ENCODE measurements at places on chromosomes 16 and 17.

DNA sequence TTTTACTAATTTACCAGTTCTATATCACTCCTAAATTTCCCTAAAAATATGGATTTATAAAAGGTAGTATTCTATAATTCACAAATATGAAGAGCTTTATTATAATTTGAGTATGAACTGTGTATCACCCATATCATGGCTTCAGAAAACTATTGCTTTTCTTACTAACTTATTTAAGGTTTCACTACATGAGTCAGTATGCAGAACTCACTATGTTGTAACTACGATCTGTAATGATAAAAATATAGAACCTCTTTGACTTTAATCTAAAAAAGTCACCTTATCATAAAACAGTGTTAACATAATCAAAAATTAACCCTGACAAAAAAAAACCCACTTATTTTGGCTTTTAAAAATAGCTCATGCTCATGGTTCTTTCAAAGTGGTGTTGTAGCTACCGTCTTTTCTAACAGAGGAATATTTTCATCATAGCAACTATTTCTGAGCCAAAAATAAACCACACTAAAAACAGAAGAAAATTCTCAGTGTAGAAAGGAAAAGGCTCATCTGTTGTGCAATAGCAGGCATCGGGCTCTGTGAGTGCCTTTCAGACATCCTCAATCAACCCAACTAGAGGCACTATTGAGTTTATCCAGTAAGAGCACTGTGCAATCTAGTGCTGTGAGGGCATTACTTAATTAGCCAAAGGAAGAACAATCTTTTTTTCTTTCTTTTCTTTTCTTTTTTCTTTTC is 42.1 kb downstream of the ITGAM start:
- DNase-seq = no peak

GRCh38 chr17:46949291-46950174 is 26.6 kb downstream of the GOSR2 start:
- DNase-seq = no peak

DNA sequence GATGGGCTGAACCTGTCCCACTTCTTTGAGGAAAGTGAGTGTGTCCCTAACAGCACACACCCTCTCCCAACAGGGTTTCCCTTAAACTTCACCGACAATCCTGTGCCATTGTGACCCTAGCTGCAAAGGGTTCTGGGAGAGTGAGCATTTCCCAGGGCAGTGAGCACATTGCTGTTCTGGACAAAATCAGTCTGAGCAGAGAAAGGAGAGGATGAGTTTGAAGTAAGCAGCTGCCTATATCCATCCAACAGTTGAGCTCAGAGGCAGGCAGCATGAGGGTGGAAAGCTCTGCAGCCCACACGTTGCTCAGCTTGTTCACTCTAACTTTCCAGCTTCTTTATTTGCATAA is 296.5 kb upstream of the MAF start:
- no peak for DNase-seq

- no peak for DNase-seq
Measured at GRCh38 chr16:85505794-85506634, 107.1 kb upstream of the GSE1 start.

DNA sequence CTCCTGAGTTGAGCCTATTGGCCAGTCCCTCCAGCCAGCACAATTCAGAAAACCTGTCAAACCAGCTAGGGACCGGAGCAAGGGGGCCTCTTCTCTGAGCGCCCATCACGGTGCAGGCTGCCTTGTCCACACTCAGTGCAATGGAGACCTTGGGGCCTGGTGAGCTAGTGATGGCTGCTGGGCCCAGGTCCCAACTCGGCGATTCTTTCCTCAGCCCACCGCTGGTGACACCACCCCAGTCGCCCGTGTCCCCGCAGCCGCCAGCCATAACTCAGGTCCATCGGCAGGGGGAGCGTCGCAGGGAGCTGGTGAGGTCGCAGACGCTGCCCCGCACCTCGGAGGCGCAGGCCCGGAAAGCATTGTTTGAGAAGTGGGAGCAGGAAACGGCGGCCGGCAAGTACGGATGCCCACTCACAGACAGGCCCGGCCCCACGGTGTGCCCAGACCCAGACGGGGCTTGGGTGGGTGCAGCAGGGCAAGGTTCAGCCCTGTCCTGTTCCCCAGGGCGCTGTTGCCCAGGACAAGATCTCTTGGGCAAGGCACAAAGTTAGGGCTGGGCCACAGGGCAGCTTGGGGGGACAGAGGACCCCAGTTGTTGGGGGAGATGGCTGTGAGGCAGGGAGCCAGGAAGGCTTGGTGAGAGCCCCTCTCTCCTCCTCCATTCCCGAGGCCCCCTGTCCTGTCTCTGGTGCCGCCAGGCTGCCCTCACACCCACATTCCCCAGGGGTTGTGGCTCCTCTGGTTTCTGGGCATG is 10.8 kb downstream of the SMTNL2 start:
- DNase-seq = no peak

DNA sequence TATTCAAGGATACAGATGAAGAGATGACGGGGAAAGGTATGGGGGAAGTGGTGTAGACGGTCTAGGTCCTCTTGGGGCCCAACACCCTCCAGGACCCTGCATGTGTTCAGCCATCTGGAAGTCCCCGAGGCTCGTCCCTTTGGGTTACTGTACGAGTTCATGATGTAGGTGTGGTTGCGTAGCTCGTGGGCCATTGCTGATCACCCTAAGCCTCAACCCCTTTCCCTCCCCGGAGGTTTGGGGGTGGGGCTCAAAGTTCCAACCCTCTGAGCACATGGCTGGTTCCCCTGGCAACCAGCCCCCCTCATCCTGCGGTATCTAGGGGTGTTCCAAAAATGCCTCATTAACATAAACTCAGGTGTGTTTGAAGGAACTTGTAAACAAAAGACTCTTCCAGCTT is 98.8 kb upstream of the METRNL start:
- no peak for DNase-seq

- DNase-seq = no peak
Measured at GRCh38 chr17:44922136-44922535, 6.8 kb upstream of the GFAP start.

DNA sequence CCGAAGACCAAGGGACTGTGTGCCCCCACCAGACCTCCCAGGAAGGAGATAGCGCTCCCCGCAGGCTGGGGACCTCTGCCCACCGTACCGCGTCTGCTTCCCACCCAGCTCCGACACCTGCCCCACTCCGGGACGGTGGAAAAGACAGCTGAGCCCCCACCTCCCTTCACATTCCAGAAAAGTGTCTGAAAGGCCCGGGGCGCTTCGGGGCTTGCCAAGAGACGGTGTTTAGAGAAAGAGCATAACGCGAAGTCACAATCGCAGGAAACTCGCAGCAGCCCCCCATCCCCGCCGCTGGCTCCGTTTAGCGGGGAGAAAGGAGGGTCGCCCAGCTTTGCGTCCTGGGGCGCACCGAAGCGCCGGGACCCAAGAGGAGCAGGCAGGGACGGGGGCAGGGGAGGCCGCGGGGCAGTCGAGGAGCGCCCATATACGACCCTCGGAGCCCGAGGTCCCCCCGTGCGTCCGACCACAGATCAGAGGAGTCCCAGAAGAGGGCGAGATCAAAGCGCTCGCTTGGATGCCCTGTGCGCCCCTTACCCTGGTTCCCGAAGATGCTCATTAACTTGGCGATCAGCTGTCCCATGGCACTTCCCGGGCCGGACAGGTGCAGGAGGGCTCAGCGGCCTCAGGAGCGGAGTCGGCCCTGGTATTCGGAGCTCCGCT is 652 bp downstream of the ARL5C start:
- DNase-seq = no peak

GRCh38 chr16:12570046-12570618 is 233.6 kb downstream of the CPPED1 start:
- no peak for DNase-seq

DNA sequence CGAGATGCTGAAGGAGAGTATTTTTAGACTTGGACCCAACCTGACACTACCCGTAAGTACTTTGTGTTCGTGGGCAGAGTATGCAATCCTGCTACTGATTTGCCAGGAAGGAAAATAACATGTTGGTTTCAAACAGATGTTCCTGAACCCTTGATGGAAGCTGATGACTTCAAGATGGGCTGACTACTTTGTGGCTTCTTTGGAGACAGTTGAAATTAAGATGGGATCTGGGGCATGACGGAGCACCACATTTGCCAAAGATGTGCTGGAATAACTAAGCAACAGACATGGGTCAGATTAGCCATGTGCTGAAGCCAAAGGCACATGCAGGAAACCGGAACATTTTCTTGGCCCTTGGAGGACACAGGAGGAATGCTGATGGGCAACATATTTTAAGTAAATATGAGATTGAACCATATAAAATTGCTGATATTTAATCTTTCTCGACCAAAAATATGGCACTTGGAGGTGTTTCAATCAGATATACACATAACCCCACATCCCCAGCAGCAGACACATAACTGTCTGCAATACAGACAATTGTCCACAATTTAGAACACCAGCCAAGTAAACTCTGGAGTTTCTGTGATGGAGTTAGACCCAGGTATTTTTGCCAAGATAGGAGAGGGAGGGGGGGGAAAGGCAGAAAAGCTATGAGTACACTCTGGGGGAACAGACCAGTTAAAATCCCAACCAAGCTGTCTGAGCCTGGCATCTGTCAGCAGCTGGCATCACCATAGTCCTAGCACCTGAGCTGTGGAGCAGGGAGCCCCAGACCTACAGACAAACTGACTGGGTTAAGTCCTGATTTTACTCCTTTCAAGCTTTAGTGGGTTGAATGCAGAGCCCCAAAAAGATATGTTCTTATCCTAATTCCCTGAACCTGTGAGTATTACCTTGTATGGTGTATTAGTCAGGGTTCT is 329.4 kb upstream of the CDH5 start:
- DNase-seq = no peak

GRCh38 chr16:15830832-15831451 is 25.9 kb downstream of the MYH11 start:
- no peak for DNase-seq

DNA sequence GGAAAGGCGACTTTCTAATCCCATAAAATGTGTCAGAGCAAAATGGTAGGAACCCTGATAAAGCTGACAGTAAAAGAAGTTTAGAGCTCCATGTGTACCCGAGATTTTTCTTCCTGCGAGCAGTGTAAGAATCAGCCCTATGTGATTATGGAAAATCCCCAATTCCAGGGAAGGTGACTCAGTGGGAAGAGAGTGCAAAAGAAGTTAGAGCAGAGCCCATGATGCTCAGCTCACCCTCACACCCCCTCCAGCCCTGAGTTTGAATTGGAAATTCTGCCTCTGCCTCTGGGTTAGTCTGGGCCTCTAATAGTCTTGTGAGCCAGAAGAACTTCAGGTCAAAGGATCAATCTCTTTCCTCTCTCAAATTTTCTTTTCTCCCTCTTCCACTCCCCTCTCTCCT is 12.5 kb downstream of the C17orf78 start:
- no peak for DNase-seq

DNA sequence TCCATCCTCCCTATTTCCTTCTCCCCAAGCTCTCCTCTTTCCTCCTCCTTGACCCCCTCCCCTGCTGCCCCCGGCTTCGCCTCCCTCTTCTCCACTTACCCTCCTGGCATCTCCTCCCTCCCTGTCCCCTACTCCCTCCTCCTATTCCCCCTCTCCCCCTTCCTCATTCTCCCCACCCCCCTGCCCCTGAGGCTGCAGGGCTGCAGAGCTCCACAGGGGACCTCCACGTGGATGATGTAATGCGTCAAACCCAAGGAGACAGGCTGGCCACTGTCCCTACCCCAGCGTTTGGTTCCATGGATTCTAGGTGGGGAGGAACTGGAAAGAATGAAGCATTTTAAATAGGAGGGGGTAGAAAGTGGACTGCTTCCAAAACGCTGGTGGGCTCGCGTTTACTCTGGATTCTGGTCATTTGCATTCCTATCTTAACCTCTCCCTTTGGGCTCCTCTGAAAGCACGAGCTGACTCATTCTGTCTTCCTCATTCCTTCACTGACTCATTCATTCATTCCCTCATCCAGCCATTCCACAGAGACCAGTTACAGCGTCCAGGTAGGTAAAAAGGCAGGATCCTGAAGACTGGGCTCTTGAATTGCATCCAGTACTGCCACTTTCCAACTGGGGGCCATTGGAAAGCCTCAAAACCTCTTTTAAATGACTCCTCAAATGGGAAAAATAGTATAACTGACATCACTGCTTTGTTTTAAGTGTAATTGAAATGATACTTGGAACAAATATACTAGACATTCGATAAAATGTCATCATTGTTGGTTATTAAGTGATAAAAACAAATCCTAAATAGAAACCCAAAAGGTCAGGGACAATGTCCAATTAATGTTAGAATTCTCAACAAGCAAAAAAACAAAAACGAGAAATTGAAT is 943 bp upstream of the COTL1 start:
- no peak for DNase-seq

GRCh38 chr17:75814900-75815373 is 29.3 kb downstream of the UNC13D start:
- no peak for DNase-seq

DNA sequence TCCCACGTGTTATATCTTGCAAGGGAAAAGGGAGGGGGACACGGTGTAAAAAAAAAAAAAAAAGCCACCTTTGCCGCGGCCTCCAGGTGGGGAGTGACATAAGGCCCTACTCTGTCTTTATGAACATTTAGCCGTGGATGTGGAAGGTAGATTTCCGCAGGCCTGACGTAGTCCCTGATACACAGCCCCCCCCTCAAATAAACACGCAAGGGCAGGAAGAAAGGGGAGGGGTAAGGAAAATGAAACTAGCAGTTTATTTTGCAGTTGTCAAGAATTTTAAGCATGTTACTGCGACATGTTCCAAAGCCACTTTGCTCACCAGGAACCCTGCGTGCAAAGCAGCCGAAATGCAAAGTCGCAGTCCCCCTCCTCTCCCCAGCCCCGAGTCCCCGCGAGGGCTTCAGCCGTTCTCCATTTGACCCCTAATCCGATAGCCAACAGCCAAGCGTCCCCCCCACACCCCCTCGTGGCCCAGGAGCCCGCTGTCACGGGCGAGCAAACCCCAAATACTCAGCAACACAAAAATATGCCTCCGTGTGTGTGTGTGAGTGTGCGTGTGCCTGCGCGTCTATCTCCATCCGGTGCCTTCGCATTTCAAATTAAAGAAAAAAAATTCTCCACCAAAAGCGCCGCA is 1.2 kb downstream of the CBX4 start:
- DNase-seq = no peak

- DNase-seq = no peak
Measured at GRCh38 chr16:77888871-77889270, 100.5 kb downstream of the VAT1L start.

DNA sequence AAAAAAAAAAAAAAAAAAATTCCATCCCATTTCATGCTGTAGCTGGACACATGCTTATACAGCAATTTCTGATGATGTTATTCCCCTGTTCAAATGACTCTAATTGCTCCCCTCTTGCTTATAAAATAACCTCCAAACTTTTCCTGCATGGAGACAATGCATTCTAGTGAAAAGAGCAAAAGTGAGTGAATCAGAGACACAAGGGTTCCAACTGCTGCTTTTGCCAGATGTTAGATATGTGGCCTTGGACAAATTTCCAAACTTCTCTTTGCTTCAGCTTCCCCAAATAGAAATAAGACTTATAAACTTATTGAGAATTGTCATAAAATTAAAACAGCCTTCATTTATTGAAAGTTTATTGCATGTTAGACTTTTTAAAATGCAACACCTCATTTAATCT is 65.0 kb upstream of the AXIN2 start:
- no peak for DNase-seq

- DNase-seq = no peak
Measured at GRCh38 chr16:51734220-51734619, 583.1 kb upstream of the SALL1 start.
